D341Med (cell line): ENCODE measurements at places on chromosomes 13 and 19.
A peak's percentile ranks its signal among the peaks of the same experiment; 100 is the strongest.

DNA sequence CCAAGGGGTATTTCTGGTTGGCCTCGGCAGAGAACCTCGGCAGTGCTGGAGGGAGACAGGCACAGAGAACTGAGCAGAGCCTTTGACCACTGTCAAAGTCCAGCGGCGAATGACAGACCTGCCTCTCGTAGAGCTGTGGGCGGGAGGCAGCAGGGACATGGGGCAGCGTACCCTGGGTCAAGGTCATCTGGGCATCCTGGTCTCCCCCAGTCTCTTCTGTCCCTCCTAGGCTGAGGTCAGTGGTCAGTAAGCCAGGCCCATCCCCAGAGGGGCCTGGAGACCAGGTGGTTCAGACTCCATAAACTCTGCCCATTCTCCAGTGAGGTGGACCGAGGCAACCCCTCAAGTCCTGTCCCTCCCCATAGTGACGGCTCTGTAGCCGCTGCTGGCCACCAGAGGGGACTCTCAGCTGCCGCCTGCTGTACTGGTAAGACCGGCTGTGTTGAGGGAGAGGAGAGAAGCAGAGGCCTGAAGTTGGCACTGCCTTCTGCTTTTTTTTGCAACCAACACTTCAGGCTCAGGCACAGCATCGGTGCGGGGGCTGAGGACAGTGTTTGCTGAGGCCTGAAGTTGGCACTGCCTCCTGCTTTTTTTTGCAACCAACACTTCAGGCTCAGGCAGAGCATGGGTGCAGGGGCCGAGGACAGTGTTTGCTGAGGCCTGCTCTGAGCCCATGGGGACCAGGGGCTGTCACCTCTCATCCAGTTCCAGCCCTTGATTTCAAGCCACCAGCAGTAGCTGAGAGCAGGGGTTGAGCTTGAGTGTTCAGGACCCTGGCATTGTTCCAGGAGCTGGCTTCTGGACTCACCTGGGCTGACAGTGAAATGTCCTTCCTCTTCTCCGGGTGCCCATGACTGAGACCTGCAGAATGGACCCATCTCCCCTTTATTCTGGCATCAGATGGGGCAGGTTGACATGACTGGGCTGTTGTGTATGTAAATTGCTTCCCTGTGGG, at the start of gene PGLYRP2:
PGLYRP2 (minus strand) TSS at position 111 of the 955 bp plus-strand sequence. CDS start 130 bp downstream, outside the sequence.
- peak; percentile 37 for DNase-seq

GRCh38 chr19:41552558-41552957, 23.4 kb upstream of the CEACAM21 start:
- no peak for DNase-seq

- DNase-seq, result no peak
Measured at GRCh38 chr19:39941615-39942365, 7.4 kb upstream of the FCGBP start.

DNA sequence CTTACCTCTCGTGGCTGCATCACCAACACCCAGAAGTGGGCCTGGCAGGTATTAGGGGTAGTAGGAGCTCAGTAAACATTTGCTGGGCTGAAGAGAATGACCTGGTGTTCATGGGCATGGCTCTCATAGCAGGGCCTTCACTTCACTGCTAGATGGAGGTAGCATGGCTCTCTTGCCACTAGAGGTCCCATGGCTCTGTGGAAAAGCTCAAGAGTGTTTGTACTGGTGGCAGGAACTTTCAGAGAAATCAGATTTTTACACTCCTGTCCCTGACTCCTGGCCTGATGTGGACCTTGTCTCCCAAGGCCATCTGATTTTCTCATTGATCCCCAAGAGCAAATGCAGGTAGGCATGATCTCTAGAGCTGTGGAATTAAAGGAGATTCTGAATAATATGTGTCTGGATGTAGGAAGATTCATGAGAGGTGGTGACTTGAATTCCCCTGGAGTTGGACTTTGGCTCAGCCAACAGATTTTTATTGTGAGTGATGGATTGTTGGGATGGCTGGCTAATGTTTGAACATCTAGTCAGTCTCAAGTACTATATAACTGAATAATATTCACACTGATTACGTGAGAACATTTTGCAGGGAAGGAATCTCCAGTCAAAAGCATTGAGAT, 5.7 kb downstream of the ZNF574 start:
- DNase-seq, result peak; percentile 56

- no peak for DNase-seq
Measured at GRCh38 chr13:101116826-101117225, 299.5 kb downstream of the NALCN start.

- DNase-seq, result peak; percentile 97
Measured at GRCh38 chr19:11597202-11598102, at the start of gene ZNF627. TSS of gene ZNF627 (plus strand) at chr19:11597483. CDS start at chr19:11597628, 145 bp downstream.

DNA sequence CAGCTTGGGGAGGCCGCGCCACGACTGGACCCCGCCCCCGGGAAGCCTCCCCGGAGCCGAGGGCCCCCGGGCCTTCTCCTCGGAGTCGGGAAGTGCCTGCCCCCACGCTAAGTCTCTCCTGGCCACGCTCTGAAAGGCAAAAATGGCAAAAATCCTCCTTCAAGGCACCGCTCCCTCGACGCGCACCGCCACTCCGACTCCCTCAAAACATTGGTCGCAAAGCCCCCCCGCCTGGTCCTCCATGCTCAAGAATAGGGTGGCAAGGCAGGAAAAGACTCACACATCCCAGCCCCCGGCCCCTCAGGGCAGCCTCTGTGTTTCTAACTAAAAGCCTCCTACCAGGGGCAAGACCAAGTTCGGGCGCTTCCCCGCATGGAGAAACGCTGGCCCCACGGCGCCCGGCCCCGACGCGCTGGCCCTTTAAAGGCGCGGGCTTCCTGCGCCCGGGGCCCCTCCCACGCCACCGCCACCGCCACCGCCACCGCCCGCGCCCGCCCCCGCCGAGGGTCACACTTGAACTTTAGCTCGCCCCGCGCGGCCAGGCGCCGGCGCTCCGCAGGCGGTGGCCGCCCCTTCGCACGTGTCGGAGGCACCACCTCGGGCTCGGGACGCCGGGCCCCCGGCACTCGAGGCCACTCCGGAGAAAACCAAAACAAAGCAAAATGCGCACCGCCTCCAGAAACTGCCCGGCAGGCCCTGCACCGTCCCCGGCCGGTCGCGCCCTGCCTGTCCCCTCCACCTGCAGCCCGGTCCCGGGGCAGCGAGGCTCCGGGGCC, 1.9 kb downstream of the FOXO1 start:
- peak; percentile 49 for DNase-seq

DNA sequence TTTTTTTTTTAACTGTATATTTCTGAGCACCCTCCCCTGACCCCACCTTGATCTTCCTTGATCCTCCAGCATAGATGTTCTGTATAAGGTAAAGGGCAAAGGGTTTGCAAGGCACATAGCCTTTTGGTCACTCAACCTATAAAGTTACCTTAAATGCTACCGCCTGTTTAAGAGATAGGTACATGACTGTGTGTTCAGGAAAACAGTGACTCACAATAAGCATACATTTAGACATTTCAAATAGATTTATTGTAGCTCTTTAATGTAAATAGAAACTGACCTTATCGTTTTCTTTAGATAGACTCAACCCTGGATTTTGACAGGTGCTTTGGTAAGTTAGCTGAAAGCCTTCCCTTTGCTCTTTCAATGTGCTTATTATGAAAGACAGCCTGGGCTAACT, 15.2 kb upstream of the SLC10A2 start:
- DNase-seq, result no peak

GRCh38 chr19:23381114-23381513, 14.2 kb downstream of the ZNF91 start:
- no peak for DNase-seq

- no peak for DNase-seq
Measured at GRCh38 chr19:56149656-56150038, 8.6 kb downstream of the ZNF444 start.

DNA sequence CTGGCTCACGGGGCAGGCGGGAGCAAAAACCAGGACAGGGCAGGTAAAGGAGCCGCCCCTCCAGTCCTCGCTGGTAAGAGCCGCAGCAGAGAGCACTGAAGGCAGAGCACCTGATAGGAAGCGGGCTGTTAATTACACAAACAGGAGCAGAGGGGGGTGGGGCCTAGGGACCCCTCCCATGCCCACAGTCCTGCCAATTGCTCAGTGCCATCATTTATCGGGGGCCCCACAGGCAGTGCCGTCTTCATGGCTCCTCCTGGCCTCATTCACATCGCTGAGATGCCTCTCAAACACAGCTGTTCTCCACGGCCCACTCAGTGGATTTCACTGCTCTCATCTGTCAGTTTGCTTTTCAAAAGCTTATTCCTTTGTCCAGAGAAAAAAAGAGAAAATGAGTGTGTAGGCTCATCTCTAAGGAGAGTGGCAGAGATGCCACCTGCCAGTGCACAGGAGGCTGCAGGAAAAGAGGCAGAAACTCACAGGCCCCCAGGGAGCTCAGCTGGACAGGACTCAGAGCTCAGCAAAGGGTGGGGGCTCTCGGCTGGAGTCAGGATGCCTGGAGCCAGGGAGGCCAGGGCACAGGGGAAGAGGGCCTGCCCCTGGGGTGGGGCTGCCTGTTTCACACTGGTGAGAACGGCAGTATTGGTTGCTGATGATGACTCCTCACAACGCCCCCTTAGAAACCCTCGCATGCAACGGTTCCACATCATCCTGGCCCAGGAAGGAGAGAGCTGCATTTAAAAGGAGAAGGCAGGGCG, 174.6 kb downstream of the COL4A1 start:
- DNase-seq, result no peak

DNA sequence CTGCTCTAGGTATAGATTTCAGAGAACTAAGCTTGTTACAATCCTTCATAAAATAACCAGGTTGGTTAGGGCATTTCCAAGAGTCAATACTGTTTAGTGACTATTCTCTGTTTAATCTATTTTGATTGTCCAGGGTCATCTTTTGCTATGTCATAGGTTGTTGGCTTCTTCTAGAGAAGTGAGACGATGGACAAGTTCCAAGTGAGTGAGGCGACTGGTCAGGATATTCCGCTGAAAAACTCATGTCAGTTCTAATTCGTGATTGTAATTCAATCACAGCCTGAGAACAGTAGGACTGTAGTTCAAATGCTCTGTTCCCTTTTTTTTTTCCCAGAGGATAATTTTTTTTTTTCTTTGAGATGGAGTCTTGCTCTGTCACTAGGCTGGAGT, 15.8 kb upstream of the ALOX5AP start:
- DNase-seq, result no peak

DNA sequence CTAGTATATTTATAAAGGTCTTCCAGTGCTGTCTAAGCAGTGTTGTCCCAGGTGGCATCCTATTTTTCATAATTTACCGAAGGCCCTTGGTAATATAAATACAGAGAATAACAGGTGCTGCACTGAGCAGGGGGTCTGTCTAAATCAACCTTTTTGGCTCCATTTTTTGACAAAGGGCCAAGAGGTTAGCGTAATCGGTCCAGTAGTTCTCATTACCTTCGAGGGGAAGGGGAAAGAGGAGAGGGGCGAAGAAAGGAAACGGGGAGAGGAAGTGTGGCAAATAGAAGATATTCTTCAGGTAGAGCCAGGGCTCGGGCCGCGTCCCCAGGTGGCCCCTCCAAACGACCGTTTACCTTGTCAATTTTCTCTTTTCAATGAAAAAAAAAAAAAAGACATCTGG, 749 bp upstream of the PAN3 start:
- no peak for DNase-seq

- no peak for DNase-seq
Measured at GRCh38 chr13:36124236-36124822, 6.9 kb downstream of the DCLK1 start.

DNA sequence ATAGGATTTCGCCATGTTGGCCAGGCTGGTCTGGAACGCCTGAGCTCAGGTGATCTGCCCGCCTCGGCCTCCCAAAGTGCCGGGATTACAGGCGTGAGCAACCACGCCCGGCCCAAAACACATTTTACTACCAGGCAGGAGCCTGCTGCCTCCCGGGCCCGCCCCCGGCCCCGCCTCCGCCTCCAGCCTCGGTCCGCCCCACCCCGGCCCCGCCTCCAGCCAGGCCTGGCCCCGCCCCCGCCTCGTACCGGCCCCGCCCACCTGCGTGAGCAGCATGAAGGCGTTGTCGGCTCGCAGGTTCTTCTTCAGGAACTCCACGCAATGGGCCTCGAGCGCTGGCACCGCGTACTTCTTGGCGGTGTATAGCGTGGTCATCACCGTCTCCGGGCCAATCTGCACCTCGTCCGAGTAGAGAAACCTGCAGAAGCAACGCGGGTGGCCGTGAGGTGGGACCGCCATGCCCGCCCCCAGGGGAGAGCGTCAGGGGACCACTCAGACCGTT, 22.7 kb downstream of the BTBD2 start:
- peak; percentile 80 for DNase-seq

DNA sequence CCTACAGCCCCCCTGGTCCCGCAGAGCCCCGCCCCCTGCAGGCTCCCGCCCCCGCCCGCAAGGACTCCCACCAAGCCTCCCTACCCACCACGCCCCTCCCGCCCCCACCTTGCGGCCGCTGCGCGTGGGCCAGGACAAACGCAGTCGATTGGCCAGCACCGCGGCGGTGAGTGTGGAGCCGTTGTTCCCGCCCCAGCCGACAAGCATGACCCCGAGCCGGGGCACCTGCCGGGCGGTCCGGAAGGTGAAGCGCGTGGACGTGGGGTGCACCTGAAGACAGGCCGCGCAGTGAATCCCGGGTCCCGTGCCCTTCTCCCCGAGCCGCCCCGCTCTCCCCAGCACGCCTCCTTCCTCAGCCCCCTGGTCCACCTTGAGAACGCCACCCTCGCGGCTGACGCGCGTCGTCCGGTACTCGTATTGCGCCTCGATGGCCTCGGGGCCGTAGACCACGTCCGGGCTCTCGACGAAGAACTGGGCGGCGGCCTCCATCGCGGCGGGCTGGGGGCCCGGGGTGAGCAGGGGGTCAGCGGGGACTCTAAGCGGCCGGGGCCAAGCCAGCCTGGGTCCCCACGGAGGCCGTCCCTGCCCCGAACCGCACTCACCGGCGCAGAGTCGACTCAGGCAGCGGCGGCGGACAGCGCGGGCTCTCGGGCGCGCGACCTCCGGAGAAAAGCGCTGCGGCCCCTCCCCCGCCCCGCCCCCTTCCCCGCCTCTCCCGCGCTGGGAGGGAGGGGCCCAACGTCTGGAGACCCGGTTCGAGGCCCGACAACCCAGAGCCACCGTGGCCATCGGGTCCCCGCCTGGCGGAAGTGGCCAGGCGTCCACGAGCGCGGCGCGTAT, at the start of gene ISYNA1:
ISYNA1 (minus strand) TSS at position 643 of the 840 bp plus-strand sequence; CDS start at position 489, 154 bp downstream.
- peak; percentile 84 for DNase-seq

DNA sequence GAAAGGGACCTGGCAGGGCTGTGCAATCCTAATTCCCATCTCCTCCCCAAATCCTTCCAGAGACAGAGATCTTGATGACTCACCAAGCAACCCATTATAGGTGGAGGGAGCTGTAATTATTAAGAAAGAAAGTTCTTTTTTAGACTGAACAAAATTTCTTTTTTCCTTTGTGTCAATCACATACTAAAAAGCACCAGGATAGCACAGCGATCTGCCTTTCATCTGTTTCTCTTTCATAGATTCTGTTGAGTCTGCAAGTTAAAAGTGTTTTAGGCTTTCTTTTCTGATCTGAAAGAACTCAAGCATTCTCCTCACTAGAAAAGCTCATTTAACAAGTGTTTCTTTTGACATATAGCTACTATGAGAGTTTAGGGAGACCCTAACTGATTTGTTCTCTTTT, 222.8 kb downstream of the DCT start:
- DNase-seq, result no peak

- no peak for DNase-seq
Measured at GRCh38 chr13:26168835-26169234, 53.3 kb downstream of the RNF6 start.

GRCh38 chr19:10751109-10751953, 33.5 kb downstream of the DNM2 start:
- peak; percentile 29 for DNase-seq

- DNase-seq, result peak; percentile 46
Measured at GRCh38 chr19:2275588-2276428, 6.2 kb downstream of the PEAK3 start.
